ENCODE measurements at places on chromosomes 11 and 22.

- DNase-seq: no peak
Measured at GRCh38 chr11:90434858-90435257, 212.0 kb upstream of the CHORDC1 start.

GRCh38 chr22:20242393-20243175, 25.5 kb downstream of the RTN4R start:
- DNase-seq: no peak

DNA sequence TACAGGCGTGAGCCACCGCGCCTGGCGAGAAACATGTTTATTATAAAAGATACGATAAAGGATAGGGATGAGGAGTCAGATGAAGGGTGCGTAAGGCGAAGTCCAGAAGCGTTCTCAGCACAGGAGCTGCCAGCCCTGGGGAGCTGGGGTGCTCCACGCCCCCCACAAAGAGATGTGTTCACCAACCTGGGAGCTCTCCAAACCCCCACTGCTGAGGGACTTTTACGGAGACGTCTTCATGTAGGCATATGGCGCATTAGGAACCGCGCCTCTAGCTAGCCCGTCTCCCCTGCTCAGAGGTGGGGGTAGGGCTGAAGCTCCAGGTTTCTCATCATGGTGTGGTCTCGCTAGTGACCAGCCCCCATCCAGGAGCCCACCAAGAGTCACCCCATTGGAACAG, 8.4 kb upstream of the ZBED4 start:
- DNase-seq: no peak

GRCh38 chr11:115564851-115565250, 60.6 kb upstream of the CADM1 start:
- no peak for DNase-seq

DNA sequence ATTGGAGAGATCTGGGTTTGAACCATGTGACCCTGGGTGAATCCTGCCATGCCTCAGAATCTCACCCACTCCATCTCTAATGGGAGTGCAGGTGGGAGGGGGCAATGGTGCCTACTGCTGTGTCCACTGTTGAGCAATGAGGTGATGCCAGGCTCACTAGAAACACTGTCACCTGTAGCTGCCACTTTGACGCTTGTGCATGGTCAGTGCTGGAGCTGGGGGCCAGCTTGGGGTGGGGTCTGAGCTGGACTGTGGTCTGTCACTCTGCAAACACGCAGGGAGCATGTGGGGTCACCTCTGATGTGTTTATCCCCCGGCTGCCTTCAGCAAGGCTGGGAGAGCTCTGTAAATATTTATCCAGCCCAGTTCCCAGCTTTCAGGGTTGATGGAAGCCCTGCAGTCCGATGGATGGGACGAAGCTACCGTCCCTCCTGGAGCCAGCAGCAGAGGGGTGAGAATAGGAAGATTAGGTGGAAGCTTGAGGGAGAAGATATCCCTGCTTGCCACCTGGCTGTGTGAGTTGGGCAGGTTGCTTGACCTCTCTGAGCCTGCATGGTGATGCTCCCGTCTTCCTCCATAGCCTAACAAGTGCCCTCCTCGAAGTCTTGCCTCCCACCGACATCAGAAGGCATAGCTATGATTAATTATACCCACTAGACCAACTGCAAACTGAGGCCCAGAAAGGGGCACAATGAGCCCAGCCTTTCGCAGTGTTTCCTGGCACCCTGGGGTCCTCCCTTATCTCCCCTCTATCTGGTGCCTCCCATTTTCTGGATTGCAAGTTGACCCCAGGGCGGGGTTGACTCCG, 1.7 kb downstream of the MMP11 start:
- DNase-seq: no peak

DNA sequence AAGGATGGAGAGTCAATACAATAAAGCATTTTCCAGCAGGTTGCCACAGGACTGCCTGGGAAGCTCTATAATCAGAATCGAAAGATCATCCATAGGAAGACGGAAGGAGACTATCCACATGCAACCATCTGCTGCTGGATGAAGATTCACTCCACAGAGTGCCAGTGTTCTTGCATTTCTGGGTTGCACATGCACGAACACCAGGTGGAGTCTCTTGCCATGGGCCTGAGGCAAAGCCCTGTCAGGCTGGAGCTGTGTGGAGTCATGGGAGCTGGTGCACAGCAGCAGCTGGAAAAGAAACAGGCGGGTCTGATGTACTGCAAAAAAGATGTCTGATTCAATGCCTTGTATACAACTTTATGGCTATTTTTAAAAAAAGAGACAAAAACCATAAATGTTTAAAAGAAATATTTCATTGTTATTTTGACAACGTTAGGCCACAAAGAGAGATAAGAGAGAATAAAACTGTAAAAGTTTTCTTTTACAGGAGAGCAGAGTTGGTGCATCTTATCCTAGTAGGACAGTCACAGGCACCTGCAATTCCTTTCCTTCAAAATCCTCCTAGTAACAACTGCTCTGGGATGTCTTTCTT, 12.9 kb upstream of the FAT3 start:
- DNase-seq: peak; percentile 52

GRCh38 chr11:7032692-7033091, 12.4 kb downstream of the NLRP14 start:
- no peak for DNase-seq

GRCh38 chr11:94831529-94831928, 63.4 kb downstream of the AMOTL1 start:
- DNase-seq: no peak

GRCh38 chr11:29629286-29629685, 387.5 kb downstream of the KCNA4 start:
- no peak for DNase-seq

Data from WTC11 (cell line).